Stimulated activated CD8-positive, alpha-beta memory T cell treated with anti-CD3 and anti-CD28 coated beads, Interleukin-4, amount 100 ng/mL, for 24 hours (primary cell): ENCODE measurements at places on chromosomes 2 and 18.
A peak's percentile ranks its signal among the peaks of the same experiment; 100 is the strongest.

DNA sequence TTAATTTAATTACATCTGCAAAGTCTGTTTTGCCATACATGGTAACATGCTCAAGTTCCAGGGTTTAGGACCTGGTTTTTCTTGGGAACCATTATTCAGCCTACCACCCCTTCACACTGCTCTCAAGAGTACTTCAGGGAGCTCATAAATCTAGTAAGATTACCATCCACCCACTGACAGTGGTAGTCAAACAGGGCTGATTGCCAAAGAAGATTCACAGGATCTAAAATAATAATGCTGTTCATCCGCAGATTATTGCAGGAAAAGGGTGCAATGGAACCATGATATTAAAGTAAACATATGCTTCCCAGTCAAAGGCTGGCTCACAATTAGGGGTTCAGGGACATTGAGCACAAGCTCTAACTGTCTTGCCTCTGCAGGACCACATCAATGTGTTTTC is 148.0 kb upstream of the CYRIA start:
- DNase-seq: no peak

GRCh38 chr18:63155169-63155852 is 164.3 kb downstream of the BCL2 start:
- peak; percentile 71 for DNase-seq

- DNase-seq: no peak
These were observed 105.5 kb downstream of the FAM168B start for GRCh38 chr2:130987519-130988425.

- DNase-seq: no peak
These were observed 50.4 kb upstream of the CTIF start for GRCh38 chr18:48488388-48488850.

DNA sequence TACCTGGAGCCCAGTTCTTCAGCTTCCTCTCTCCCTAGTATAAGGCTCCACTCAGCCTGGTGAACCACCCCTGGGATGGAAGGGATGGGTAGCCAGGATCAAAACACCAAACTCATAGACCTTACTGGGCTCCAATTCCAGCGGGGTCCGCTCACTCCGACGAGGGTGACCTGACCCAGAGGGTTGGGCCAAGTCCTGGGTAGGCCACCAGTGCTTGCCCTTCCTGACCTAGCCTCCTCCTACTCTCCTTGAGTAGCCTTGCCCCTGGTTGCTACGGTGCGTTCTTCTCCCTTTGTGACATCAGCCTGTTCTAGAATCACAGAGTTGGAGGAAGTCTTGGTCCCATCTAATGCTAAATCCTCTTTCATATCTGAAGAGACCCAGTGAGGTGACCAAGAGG is 537 bp upstream of the STAT4 start:
- no peak for DNase-seq

DNA sequence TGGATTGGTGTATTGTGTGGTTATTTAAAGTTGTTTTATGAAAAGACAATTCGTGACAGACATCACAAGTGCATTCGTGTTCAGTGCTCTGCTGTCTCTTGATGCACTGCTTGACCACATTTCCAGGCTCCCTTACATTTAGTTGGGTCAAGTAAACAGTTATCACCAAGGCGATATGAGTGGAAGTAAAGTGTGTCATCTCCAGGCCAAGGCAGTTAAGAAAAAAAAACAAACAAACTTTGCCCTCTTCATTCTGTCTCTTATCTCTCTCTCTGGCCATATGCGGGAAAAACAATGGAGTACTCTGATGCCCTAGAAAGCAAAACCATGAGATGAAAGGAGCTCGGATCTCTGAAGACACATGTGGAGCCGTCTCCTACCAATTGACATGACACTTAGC is 131.1 kb downstream of the DSEL start:
- DNase-seq: no peak

DNA sequence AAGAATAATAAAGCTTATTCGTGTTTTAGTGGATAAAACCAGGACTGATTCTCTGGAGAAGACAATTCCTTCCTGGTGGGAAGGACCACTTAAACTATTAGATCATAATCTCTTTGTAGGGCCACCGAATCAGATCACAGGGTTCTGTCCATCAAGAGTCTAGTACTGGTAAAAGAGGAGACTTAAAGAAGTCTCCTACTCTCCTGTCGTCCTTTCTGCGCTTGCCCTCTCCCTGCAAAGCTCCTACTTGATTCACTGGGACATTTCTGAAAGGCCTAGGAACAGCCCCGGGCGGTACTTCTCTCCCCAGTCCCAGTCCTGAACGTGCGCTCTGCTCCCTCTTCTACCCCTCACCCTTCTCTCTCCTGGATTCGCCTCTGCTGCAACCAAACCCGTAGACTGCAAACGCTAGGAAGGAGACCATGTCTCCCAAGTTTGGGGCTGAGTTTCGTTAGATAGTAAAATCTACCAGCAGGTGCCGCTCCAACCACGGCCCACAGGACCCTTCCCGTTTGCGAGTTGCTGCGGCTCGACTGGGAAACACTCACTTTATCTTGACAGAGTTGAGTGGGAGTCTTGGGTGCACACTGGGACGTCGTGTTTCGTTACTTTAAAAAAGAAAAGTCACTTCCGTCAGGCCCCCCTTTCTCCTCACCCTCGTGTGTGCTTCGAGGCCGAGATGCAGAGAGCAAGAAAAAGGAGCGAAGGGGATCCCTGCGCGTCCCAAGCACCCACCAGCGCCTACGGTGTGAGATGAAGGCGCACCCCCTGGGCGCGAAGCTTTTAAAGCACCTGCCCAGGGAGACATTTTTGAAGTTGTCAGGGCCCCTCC is 923 bp downstream of the FIGLA start:
- peak; percentile 59 for DNase-seq

- DNase-seq: no peak
These were observed 1109.3 kb downstream of the TSN start for GRCh38 chr2:122864728-122865127.

GRCh38 chr2:111900859-111901258 is 2.5 kb downstream of the MERTK start:
- no peak for DNase-seq

GRCh38 chr2:198004173-198004572 is 199.8 kb downstream of the PLCL1 start:
- no peak for DNase-seq

DNA sequence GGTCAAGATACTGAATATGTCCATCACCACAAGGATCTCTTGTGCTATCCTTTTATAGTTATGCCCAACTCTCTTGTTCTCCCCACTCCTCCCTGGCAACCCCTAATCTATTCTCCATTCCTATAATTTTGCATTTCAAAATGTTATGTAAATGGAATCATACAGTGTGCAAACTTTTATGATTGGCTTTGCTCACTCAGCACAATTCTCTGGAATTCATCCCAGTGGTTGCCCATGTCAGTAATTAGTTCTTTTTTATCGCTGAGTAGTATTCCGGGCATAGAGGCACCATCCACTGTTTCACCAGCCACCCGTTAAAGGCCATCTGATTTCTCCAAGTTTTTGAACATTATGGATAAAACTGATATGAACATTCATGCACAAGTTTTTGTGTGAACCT is 38.4 kb upstream of the RNF149 start:
- no peak for DNase-seq

GRCh38 chr2:128260239-128261138 is 58.2 kb downstream of the HS6ST1 start:
- DNase-seq: no peak

DNA sequence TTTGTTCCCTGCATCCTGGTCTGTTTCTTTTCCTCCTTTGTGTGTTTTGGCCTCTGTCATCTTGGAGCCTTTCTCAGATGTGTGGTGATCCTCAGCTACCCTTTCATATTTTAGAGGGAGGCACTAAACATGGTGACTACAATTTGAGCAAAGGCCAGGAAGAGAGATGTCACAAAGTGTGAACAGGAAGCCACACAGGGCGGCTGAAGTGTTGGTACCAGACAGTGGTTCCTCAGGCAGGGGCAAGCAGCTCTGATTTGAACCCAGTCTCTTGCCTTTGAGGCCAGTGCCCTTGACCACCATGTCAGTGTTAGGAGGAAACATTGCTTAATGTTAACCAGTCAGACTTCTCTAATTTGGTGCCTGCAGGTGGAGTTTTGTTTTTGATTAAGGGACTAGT is 9.2 kb downstream of the LRRFIP1 start:
- DNase-seq: no peak

- no peak for DNase-seq
These were observed 310.1 kb downstream of the EXOC6B start for GRCh38 chr2:72515696-72516095.

GRCh38 chr2:104804148-104804890 is 49.6 kb upstream of the POU3F3 start:
- no peak for DNase-seq
